ENCODE measurements at places on chromosomes 11 and 22. TPM values are rescaled to one million over a fixed set of nuclear protein-coding genes. Genes with fewer than 3 reads are reported as not detected.

DNA sequence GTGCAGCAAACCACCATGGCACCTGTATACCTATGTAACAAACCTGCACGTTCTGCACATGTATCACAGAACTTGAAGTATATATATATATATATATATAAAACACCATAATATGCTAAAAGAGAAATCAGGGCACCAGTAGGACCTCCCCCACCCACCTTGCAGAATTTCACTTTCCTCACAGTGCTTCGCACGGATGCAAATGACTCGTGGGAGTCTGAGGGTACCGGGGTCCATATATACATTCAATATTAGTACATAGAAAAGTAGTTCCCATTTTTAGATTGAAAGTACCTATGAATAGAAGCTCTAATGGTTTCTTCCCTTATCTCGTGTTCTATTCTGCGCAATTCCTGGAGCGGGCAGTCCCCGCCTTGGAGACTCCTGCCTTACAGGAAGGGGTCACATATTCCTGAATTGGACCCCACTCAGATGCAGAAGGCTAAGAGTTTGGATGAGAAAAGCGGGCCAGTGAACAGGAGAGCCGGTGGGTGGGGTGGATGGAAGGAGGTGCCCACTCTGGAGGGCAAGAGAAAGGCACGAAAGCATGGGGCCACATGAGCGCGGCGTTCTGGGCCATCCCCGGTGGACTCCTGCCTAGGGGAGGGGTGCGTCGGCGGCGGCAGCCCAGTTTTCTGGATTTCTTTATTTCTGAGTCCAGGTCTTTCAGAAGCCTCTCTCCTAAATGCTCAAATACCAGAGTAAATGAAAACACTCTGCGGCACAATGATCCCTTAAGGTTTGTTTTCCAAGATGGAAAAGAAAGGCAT is 136.3 kb downstream of the ETS1 start:
- DNase-seq: no peak

GRCh38 chr11:128784059-128784804 is 82.9 kb downstream of the KCNJ1 start:
- DNase-seq: no peak

- no peak for DNase-seq
Measured at GRCh38 chr11:64765291-64765850, 5.6 kb upstream of the PYGM start.

- DNase-seq: no peak
Measured at GRCh38 chr11:35111161-35112055, 27.6 kb upstream of the CD44 start.

EFCAB6 gene
- total RNA-seq: 0.36 TPM

EHF gene
- 0.33 TPM for total RNA-seq

GRCh38 chr22:38167988-38168407 is 13.6 kb downstream of the PLA2G6 start:
- DNase-seq: no peak

- no peak for DNase-seq
Measured at GRCh38 chr22:40107244-40107643, 70.5 kb upstream of the TNRC6B start.

DNA sequence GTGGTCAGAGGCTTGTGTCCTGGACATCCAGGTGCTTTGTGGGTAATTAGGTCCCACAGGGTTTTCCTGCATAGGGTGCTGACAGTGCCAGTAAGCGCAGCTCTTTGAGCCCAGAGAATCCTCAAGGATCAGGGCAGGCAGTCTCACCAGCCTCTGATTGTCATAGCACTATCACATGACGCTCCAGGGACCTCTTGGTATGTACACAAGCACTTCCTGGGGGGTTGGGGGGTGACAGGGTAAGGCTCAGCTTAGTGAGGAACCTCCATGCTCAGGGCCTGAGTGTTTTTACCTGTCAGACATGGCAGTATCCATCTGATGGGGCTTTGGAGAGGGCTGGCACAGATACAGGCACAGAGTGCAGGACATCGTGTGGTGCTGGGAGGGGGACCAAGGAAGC is 27.9 kb upstream of the SUSD2 start:
- DNase-seq: no peak

- no peak for DNase-seq
Measured at GRCh38 chr11:236774-237767, at the start of gene PSMD13. TSS of gene PSMD13 (plus strand) at chr11:236976. CDS start at chr11:237050, 74 bp downstream.

APOA1 gene
- total RNA-seq: 2.0 TPM

- DNase-seq: no peak
Measured at GRCh38 chr22:17866127-17866526, 91.9 kb upstream of the BID start.

RFPL2 gene
- total RNA-seq: not detected

GTSE1 gene
- total RNA-seq: 46.2 TPM

DNA sequence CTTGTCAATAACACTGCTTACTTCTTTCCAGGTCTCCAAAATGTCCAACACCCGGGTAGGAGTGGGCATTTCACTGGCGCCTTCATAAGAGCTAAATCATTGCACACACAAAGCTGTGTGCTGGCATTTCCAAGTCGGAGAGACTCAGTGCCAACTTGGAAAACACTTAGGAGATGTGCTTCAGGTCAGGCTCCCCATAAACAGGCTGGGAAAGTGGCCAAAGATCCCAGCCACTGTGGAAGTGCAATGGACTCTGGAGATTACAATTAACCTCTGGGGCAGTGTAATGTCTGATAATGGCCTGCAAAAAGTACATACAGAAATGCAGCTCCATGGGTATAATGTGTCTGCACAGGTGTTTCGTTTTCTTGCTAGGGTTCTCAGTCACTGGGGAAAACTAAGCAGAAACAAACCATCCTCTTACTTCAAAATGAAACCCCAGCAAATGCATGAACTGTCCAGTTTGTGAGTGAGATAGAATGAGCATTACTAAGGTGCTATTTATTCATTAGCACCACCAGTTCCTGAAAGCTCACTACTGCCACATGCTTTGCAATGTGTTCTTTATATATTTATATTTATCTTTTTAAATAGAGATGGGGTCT is 79.0 kb downstream of the ABTB2 start:
- peak; percentile 32 for DNase-seq

GRCh38 chr11:5719703-5720495 is 16.3 kb upstream of the OR56B1 start:
- DNase-seq: no peak

- DNase-seq: no peak
Measured at GRCh38 chr11:32435152-32435480, 223 bp downstream of the WT1 start.

NNMT gene
- not detected for total RNA-seq

- no peak for DNase-seq
Measured at GRCh38 chr11:132114185-132114584, 743.8 kb downstream of the NTM start.

DERL3 gene
- total RNA-seq: 19.4 TPM

MMP1 gene
- not detected for total RNA-seq

C1QTNF4 gene
- total RNA-seq: not detected

DNA sequence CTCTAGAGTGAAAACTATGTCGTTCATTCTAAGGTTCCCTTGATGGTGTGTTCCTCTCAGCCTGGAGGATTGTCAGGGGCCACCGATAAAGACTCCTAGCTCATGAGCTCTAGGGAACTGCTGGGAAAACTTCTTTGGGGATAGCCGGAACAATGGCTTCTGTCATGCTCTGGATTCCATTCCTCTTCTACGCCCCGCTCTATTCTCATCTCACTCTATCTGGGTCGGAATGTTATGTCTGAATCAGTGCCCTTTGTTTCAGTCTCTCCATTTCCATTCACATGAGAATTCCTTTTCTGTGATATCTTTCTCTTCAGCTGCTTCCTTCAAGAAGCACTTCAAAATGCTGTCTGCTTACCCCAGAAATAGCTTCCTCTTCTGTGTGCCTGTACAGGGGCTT is 16.9 kb upstream of the SLCO2B1 start:
- no peak for DNase-seq

CD3D gene
- total RNA-seq: 0.69 TPM

LMO2 gene
- total RNA-seq: 0.98 TPM

GRCh38 chr11:11163236-11163635 is 189.8 kb downstream of the CSNK2A3 start:
- DNase-seq: no peak

DNA sequence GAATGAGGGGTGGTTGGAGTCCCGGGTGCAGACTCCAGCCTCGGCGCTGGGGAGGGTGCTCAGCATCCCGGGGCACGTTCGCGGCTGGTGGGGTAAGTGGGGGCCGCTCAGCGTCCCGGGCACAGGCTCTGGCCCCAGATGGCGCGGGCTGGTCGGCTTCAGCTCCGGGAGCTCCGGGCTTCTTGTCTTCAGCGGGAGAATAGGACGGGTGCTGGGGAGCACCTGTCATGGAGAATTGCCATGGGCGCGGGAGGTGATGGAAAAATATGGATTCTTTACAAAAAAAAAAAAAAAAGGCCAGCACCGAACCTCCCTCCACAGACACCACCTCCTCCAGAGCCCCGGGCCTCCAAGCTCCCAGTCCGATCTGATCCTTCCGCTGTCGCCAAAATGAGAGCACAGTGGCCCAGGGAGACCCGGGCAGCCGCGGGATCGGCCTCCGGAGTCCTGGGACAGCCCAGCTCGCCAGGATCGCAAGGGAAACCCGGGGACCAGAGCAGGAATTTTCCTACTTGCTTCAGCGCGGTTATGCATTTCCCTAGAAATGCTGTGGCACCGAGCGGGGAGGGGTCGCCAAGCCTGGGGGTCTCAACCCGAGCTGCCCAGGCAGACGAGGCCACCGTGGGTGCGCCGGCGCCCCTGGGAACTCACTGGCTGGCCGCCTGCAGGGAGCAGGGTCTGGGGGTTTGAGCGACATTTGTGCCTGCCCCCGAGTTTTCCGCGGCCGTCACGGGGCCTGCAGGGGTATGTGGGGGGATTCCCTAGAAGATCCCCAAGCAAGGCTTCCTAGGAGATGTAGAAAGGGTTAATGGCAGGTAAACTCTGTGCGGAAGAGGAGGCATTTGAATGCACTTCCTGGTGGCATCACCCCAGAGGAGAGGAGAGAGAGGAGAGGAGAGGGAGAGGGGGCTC is 1336.9 kb downstream of the BRD1 start:
- no peak for DNase-seq

DNA sequence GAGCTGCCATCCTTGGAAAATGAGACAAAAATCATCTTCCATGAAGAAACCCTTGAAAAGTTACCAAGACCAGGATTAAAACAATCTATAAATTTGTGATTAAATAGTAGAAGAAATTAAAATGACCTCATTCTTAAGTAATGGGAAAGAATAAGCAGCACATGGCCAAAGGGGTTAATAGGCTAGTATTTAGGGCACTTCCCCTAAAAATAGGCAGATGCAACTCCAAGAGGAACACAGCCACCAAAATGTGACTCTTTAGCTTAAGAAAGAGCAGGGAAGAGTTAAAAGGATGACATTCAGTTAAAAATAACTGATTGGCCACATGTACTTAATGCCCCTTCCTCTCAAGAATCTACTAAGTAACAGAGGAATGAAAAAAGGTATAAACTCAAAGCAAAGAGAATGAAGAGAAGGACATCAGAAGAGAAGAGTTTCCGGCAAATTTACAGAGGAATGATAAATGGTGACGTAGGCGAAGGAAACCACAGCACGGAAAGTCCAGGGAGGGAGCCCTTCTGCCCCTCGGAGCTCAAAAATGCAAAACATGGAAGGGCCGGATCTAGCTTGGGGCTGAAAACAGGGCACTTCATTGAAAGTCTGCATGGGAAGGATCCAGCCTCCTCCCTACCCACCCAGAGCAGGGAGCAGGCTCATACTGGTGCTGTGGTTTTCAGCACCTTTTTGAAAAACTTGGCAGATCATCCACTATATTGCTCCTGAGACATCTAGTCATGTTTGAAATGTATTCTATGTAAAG is 17.8 kb downstream of the SCUBE2 start:
- DNase-seq: no peak

DNA sequence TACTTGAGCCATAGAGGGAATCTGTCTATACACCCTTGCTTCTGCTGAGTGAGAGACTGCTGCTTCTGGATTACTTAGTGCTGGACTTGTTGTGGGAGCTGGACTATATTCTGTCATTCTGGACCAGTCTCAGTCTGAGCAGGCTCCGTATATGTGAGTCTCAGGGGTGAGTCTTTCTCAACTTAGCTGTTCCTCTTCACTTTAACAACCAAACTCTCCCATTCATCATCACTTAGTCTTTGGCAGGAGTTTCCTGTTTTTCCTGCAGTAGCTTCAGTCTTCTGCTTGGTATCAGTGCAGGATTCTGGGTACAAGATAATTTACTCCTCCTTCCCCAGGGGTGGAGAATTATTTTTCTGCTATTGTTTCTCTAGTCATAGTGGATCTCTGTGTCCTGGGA is 779.5 kb downstream of the METTL15 start:
- DNase-seq: no peak

- no peak for DNase-seq
Measured at GRCh38 chr22:31496735-31497146, 405 bp downstream of the SFI1 start.

GRCh38 chr11:10295064-10295901 is 1.3 kb upstream of the SBF2 start:
- no peak for DNase-seq

DNA sequence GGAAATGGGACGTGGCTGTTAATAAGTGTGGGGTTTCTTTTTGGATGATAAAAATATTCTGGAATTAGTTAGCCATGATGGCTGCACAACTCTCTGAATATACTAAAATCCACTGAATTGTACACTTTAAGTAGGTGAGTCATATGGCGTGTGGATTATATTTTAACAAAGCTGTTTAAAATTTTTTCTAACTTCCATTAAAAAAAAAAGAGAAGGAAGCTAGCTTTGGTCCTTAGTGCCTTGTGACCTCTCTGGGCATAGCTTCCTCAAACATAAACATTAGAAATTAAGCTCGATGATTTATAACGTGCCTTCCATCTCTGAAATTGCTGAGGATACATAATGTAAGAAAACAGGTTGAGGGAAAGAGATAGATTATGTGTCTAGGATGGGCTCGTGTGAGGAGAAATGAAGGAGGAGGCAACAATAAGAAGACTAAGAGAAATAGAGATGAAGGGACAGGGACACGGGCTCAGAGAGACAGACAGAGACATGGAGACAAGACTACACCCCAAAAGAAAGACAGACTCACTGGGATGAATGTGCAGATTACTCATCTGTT is 20.0 kb downstream of the IRAG1 start:
- DNase-seq: no peak

DNA sequence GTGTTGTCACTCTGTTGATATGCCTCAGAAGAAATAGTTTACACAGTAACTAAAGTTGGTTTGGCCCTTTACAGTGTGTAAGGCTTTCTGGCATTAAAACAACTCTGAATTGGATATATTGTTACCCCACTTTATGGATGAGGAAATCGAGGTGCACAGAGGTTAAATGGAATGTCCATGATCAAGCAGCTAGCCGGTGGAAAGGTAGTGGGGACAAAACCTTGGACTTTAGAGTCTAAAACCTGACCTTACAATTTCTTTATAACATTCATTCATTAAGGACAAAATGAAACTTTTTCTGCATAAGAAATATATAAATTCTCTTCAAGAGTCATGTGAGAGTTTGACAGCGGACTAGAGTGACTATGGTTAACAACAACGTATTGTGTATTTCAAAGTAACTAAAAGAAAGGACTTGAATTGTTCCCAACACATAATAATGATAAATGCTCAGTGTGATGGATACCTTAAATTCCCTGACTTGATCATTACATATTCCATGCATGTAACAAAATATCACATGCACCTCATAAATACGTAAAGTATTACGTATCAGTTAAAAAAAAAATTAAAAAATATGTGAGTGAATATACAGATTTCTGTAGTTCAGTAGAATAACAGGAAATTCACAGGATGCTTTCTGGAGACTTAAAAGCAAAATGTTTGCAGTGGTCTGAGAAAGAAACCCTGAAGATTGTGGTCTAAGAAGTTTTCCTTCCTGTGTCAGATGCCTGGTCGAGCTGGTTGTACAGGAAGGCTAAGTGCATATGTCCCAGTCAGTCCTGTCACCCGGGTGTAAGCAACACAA is 51.0 kb downstream of the TEAD1 start:
- no peak for DNase-seq

KCNQ1 gene
- total RNA-seq: 0.16 TPM

Data from GM12878 (cell line).